ENCODE measurements at places on chromosomes 6 and 20.
A peak's percentile ranks its signal among the peaks of the same experiment; 100 is the strongest.

DNA sequence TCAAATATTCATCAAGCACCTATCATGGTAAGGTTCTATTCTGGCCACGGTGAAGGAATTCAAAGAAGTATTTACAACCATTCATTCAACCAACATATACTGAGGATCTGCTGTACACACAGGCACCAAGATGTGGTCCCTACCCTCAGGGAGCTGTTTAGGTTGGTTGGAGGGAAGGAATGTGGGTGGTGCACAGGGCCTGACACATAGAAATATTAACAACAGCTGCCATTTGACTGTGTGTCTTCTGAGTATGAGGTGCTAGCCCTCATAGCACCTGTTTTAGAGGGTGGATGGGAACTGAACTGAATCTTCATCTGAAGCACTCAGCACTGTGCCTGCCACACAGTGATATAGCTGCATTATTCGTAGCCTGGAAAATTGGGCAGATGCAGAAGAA lies 7.3 kb downstream of the SNPH start:
- no peak for DNase-seq

DNA sequence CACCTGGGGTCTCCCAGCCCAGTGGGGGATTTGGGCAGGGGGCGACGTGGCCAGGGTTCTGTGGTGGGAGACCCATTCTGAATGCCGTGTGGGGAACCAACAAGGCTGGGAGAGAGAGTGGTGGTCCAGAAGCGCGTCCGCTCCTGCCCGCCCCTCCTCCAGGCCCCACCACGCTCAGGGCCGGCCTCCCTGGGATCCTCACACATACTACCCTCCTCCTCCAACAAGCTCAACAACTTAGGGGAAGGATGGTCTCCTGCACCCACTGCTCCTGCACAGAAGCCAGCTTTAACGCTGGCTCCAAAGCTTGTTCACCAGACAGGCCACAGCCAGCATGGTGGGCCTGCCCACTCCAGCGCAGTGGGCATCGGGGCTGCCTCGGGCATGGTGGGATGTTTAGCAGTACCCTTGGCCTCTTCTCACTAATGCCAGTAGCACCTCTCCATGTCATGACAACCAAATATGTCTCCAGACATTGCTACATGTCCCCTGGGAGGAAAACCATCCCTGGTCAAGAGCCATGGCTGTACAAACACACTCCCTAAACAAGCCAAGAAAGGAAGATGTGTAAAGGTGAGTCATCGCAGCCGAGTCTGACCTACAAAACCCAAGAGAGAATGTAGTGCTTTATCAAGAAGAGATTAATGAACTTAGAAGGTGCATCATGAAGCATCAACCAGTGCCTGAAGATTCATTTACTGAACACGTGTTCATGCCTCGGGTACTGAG lies 75.7 kb downstream of the BMP7 start:
- DNase-seq = no peak

GRCh38 chr20:9942736-9943135 lies 92.1 kb upstream of the ANKEF1 start:
- no peak for DNase-seq

DNA sequence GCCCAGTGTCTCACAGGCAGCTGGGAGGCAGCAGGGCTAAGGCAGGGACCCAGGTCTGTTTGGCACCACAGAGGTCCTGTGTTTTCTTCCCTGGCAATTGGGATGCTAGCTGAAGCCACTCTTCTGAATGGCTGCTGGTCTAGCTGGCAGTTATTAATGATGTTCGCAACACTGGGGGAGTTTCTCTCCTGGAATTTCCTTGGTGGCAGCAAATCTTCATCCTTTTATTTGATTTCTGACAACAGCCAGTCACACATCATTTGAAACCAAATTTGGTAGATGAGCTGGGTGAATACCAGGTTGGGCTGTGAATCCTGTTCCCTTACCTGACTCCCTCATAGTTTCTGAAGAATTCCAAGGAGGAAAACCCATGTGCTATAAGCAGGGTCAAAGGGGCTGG lies 40.8 kb upstream of the SLC4A11 start:
- no peak for DNase-seq

DNA sequence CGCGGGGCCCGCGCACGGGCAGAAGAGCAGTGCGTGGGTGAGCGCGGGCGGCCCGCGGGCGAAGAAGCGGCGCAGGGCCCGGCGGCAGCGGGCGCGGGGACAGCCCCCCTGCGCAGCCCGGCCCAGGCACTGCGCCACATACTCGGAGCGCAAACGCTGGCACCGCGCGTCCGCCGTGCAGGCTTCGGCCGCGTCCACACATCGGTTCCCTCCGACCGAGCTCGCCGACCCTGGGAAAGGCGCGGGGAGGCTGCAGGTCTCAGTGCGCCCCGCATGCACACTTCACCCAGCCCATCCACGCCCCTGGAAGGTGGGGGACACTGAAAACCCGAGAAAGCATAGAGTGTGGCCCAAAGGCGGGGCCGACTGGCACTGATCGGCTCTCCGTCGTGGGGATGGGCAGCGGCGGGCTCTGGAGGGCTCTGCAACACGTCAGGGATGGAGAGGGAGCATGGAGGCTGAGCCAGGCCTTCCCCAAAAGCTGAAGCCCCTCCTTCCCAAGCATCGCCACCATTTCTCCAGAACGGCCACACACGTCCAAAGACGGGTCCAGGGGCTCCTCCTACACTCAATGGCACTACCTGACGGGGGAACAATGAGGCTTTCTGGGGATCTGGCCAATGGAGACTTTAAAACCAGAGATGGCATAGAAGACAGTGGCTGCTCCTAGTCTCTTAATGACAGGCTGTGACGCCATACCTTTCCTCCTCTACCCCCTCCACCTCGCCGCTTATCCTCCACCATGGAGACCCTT lies 2.0 kb downstream of the GFRA4 start:
- no peak for DNase-seq

DNA sequence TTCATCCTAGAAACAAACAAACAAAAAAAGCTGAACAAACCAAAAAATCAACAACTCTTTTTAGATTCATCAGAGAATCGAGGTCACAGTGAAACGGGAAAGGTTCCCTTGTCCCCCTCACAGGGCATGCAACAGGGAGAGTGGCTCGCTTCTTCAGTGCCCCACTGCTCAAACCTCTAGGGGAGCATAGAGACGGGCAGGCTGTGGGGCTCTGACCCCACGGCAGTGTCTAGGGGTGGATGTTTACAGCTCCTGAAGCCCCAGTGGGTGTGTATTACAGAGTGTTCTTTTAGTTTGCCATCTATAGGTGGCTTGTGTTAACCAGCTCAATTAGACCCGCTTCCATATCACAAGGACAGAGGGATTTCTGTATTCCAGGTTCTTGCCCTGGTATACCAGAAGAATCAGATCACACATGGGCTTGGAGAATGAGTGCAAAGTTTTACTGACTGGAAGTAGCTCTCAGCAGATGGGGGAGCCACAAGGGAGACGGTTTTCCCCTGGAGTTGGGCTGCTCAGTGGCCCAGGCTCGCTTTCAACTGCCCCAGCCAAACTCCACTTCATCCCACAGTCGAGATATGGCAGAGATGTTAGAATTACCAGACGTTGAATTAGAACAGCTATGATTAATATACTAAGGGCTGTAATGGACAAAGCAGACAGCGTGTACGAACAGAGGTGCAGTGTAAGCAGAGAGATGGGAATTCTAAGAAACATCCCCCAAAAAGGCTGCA lies 192.6 kb upstream of the CST7 start:
- DNase-seq = peak; percentile 3

- DNase-seq = no peak
These were observed 584.2 kb downstream of the CD109 start for GRCh38 chr6:74280130-74280692.

DNA sequence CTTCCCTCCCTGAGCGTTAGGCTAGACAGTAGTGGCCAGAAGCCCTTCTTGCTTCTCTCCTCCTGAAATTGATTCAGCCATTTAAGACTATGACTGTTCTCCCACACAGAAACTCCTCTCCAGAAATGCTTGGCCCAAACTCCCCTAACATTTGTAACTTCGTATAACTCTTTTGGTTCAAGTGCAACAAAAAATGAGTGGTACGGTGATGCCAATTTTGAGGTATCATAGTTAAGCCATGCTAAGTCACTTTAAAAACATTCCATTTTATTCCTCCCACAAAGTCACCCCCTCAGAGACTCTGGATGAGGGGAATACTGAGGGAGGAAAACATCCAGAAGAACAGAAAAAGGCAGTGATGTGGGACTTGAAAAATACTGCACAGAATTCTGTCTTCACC lies 21.1 kb upstream of the ROS1 start:
- no peak for DNase-seq

- DNase-seq = no peak
These were observed 57.6 kb downstream of the ZNF831 start for GRCh38 chr20:59221049-59221706.

Data from DND-41 (cell line).